ENCODE measurements at places on chromosomes 11 and 22. TPM values are rescaled to one million over a fixed set of nuclear protein-coding genes. Genes with fewer than 3 reads are reported as not detected.

The DYNC2H1 gene
- 4.5 TPM for polyA plus RNA-seq

The FAM180B gene
- 0.02 TPM for polyA plus RNA-seq

The HMOX1 gene
- polyA plus RNA-seq, result 46.6 TPM

The JHY gene
- polyA plus RNA-seq, result 0.77 TPM

The NAALAD2 gene
- 0.59 TPM for polyA plus RNA-seq

The CDC42EP1 gene
- 64.3 TPM for polyA plus RNA-seq

The KCNQ1OT1 gene
- polyA plus RNA-seq, result 0.04 TPM

The CAT gene
- polyA plus RNA-seq, result 18.7 TPM

The PANX3 gene
- not detected for polyA plus RNA-seq

The CCDC15 gene
- polyA plus RNA-seq, result 0.69 TPM

The SLC22A24 gene
- not detected for polyA plus RNA-seq

The SCUBE1 gene
- 2.2 TPM for polyA plus RNA-seq

The KDM4D gene
- 0.14 TPM for polyA plus RNA-seq

The C11orf86 gene
- polyA plus RNA-seq, result not detected

The OR51E2 gene
- not detected for polyA plus RNA-seq
